ENCODE measurements at places on chromosomes 6 and 20.

DNA sequence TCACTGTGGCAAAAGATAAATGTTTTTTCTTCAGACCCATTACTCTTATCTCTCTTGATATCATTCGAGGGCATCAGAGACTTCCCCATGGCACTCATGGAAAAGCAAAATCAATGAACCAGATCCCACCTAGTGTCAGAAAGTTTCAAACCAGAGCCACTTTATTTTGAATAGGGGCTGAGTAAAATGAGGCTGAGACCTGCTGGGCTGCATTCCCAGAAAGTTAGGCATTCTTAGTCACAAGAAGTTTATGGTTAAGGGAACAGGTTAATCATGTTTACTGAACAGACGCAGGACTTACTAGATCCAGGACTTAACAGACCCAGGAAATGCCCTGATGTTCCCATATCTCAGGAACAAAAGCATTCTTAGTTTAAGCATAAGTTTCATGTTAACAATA lies 369.9 kb downstream of the BTBD3 start:
- no peak for DNase-seq

GRCh38 chr20:9179867-9180266 lies 111.0 kb downstream of the PLCB4 start:
- DNase-seq: no peak

- DNase-seq: no peak
Measured at GRCh38 chr6:47203266-47203937, 106.3 kb downstream of the TNFRSF21 start.

GRCh38 chr6:68410021-68410420 lies 225.1 kb upstream of the ADGRB3 start:
- no peak for DNase-seq

DNA sequence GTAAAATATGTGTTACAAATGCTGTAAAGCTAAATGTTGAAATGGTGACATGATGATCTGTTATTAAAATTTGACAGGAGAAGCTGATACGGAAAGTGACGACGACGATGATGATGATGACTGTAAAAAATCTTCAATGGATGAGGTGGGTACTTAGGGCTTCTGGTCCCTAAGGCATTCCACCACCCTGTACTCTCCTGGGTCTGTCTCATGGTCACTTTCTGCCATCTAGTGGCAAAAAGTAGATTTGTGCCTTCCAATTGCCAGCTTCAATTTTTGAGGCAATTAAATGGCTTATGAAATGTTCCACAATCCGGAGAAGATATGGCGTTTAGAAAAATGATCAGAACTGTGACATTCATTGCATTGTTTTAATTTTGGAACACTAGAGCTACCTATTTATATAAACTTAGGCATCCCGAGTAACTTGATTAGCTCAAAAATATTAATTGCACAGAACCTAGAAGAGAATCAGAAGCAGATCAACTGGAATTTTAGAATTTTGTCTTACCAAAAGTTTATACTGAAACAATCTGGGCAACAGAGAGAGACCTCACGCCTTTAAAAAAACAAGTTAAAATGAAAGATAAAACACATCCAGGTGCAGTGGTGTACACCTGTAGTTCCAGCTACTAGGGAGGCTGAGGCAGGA lies 346.5 kb upstream of the PLCB4 start:
- no peak for DNase-seq

DNA sequence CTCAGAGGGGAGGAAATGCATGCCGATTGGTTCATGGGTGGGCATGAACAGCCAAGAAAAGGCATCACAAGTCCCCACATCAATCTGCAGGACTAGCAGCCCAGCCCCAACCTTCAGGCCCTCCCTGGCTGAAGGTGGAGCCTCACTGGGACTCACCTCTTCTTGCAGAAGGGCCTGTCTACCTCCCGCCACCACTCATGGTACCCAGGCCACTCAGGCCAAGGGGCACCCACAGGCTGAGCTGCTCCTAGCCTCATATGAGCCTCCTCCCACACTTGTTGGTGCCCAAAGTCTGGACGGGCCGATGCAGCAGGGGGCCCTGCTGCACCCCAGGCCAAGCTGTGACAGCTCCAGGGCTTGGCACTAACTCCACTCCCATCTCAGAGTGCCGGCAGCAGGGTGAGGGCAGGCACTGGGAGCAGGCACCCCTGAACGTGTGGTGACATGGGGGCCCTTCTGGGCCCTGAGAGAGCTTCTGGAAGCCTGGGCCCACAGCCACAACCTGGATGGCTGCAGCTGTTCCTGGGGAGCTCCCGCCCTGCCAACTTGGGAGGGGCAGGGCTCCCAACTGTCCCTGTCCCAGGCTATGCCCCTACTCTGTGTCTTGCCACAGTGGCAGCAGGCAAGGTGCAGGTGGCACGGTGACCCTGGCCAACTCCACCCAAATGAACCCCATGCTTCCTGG lies 13.7 kb upstream of the FUT9 start:
- no peak for DNase-seq

DNA sequence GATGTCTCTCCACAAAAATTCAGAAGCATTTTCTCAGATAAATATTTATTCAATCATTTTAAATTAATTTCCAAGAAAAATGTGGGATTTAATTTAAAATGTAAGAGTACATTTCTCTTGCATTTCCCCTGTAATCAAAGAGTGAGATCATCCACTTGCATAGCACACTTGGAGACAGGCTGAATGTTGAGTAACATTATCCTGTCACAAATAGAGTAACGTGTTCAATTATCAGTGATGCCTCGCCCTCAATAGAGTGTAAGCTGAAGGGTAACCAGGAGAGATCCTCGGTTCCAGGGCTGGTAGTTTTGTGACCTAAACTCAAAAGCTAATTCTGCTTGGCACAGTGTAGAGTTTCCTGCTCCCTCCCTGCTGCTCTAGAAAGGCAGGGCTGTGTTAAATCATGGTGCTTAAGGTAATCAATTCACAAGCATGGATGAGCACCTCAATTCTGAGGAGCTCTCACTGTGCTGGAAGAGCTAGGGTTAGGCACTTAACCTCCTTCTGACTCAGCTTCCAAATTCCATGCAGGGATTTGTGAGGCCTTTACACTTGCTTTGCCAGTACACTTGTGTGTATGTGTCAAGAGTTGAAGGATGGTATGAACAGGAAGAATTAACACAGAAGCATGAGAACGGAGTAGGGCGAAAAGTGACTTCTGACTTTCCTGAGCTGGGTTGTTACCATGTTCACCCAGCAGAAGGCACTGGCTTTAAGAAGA lies 56.6 kb downstream of the MMUT start:
- DNase-seq: no peak

- no peak for DNase-seq
Measured at GRCh38 chr6:41455818-41456217, 90.4 kb upstream of the FOXP4 start.

DNA sequence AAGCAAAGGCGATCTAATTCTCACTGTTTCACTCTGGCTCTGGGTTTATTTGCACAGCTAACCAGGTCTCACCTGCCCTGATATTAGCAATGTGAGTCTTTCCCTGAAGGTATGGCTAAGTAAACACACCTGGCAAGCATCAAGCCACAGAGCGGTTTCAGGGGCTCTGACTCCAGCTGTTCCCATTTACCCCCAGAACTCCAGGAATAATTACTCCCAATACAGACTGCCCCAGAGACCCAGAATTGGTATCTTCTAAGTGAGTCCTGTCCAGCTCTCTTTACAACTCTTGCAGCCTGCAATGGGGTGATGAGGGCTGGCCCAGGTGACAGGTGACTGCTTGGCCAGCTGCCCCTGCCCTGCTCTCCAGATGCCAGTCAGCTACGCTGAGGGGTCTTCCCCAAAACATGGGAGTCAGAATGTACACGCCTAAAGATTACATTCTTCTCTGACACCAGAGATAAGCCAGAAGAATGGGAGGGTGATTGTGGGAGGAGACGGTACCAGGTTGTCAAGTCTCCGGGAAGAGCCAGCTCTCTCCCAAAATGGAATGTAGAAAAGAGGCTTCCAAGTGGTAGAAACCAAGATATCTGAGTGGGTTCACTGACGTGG lies 4.9 kb upstream of the LRRN4 start:
- DNase-seq: no peak

DNA sequence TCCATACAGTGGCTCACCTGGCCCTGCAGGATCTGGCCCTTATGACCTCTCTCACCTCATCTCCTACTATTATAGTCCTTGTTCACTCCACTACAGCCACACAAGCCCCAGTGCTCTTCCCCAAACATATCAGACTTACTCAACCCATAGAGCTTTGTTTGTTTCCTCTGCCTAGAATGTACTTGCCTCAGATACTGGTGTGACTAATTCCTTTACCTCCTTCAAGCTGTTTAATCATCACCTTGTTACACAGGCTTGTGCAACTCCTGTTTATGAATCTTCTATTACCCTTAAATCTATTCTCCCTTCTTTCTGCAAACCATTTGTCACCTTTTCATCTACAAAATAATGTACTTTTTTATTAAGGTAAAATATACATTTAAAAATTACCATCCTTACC lies 3.2 kb downstream of the DEFB125 start:
- no peak for DNase-seq

DNA sequence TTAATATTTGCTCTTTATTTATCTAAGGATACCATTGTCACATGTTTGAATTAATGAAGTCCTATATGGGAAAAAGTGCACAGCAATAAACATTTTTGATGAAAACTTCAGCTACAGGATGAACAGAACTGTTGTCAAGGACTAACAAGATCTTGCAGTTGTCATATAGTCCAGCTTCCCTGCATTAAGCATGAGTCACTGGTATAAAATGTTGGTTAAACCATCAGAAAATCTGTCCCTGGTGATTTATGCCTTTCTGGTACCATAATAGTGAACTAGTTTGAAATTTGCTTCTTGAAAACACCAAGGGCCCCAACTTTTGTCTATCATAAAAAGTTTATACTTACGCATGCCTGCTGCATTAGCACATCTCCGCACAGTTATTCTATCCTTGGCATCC lies 60.4 kb upstream of the RSPO3 start:
- no peak for DNase-seq

GRCh38 chr6:147033267-147033666 lies 170.9 kb upstream of the STXBP5 start:
- DNase-seq: no peak

GRCh38 chr6:287489-287860 lies 4.8 kb upstream of the DUSP22 start:
- no peak for DNase-seq

GRCh38 chr6:115891111-115891669 lies 169.5 kb downstream of the FRK start:
- no peak for DNase-seq

DNA sequence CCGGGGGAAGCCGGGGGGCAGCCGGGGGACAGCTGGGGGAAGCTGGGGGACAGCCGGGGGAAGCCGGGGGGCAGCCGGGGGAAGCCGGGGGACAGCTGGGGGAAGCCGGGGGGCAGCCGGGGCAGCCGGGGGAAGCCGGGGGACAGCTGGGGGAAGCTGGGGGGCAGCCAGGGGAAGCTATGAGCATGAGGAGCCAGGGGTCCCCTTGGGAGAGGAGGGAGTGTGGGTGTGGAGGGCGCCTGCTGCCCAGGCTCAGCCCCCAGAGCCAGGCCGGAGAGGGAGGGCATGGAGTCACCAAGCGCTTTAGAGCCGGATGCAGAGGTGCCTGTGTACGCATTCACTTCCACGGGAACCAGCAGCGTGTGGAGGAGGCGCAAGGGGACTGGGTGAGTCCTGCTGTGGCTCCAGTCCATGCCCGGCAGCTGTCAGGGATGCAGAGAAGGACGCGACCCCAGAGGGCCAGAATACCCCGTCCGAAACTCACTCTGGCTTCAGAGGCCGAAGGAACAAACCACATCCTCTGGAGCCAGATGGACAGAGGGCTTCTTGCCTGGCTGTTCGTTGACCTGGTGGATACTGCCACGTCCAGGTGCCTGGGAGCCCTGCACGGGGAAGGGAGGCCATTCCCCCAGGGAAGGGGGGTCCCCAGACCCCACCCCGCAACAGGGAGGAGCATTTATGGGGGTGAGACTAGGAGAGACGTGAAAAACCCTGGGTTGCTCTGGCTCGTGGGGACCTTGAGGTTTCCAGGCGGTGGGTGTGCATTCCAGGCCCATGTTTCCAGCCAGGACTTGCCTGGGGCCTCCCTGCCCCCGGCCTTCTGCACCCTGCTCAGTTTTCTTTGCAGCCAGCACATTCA lies 26.5 kb upstream of the DACT2 start:
- no peak for DNase-seq

- DNase-seq: no peak
Measured at GRCh38 chr6:1027109-1027794, 284.6 kb upstream of the FOXQ1 start.

DNA sequence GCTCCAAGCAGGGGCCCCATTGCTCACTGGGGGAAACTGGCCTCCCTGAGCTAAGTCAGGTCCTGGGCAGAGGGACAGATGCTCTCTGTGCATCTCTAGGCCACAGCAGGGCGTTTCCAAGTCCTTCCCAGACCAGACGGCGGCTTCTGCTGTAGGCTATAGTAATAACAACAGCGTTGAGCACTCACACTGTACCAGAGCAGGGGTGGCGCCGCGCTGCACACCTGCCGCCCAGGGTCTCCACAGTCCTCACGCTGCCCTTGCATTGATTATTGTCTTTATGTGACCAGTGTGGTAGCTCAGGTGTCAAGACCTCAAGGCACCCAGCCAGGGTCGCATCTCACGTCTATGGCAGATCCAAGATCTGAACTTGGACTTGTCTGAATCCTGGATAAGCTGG lies 14.9 kb upstream of the CCN5 start:
- DNase-seq: no peak

DNA sequence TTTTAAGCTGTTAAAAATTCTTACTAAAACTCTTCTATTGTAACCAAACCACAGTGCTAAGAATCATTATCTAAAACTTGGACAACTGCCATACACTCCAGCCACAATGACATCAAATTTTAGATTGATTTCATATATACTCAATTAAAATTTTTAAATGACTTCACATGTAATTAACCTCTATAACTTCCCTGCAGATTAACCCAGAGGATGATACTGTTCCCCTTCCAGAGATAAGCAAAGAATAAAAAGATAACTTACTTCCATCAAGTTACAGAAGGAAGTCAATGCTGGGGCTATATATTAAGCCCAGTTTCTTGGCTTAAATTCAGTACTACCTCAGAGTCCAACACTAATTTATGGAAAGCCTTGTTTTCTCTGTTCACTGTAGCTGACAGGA lies 71.3 kb downstream of the ARHGAP18 start:
- no peak for DNase-seq

DNA sequence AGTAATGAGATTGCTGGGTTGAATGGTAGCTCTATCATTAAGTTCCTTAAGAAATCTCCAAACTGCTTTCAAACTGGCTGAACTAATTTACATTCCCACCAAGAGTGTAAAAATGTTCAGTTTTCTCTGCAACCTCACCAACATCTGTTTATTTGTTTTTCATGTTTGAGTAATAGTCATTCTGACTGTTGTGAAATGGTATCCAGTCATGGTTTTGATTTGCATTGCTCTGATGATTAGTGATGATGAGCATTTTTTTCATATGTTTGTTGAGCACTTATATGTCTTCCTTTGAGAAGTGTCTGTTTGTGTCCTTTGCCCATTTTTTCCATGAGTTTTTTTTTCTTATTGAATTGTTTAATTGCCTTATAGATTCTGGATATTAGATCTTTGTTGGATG lies 24.9 kb downstream of the DEFB125 start:
- no peak for DNase-seq

GRCh38 chr6:70131528-70131927 lies 171.4 kb downstream of the COL9A1 start:
- no peak for DNase-seq
